Camera-type eye (tissue), 1 donor: ENCODE measurements at places on chromosomes 16 and 17. TPM values are rescaled to one million over a fixed set of nuclear protein-coding genes. Genes with fewer than 3 reads are reported as not detected.

C16orf96 gene
- total RNA-seq = 0.38 TPM

RNF157 gene
- total RNA-seq = 24.4 TPM

ZNF213 gene
- total RNA-seq = 13.0 TPM

FOXN1 gene
- total RNA-seq = not detected
